Nephron progenitor cell (in vitro differentiated cells): ENCODE measurements at places on chromosomes 1 and 21.

- H3K36me3 ChIP-seq, result no peaks in the 10 kb centered on the region
- H3K4me1 ChIP-seq, result peaks cover 29% of the 10 kb centered on the region
- DNase-seq, result no peak
- no peak overlapping the region for H3K4me3 ChIP-seq
- no peaks in the 10 kb centered on the region for H3K27me3 ChIP-seq
- peak overlapping the region; percentile 15 for H3K27ac ChIP-seq
Observed at GRCh38 chr1:199858171-199858570, 169.3 kb upstream of the NR5A2 start.

GRCh38 chr1:227312361-227313025 is 5.8 kb downstream of the CDC42BPA start:
- peaks cover 22% of the 10 kb centered on the region for H3K36me3 ChIP-seq
- no peak overlapping the region for H3K27ac ChIP-seq
- no peak for DNase-seq
- peaks cover 35% of the 10 kb centered on the region for H3K4me1 ChIP-seq
- H3K27me3 ChIP-seq, result no peaks in the 10 kb centered on the region

DNA sequence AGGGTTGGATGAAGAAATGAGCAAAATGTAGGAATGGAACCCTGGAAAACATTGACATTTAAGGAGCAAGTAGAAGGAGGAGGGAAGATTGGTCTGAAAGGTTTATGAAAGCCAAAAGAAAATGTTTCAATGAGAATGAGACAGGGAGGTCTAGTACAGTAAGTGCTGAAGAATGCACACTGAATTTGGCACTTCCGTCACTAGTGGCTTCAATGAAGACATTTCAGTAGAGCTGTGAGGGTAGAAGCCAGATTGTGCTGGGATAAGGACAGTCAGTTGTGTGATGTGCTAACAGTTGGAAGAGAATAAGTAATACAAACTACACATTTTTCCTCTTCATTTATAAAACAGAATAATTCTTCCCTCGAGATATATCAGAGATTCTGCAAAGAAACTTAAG is 17.1 kb downstream of the THEM4 start:
- H3K4me3 ChIP-seq, result no peak overlapping the region
- no peaks in the 10 kb centered on the region for H3K4me1 ChIP-seq
- H3K36me3 ChIP-seq, result peaks cover 77% of the 10 kb centered on the region
- DNase-seq, result no peak
- no peaks in the 10 kb centered on the region for H3K27me3 ChIP-seq

- H3K27ac ChIP-seq, result no peak overlapping the region
- H3K4me3 ChIP-seq, result no peak overlapping the region
- H3K4me1 ChIP-seq, result peaks cover 22% of the 10 kb centered on the region
- H3K36me3 ChIP-seq, result no peaks in the 10 kb centered on the region
- DNase-seq, result no peak
- H3K27me3 ChIP-seq, result no peaks in the 10 kb centered on the region
Observed at GRCh38 chr1:98196012-98196411, 275.2 kb upstream of the DPYD start.

DNA sequence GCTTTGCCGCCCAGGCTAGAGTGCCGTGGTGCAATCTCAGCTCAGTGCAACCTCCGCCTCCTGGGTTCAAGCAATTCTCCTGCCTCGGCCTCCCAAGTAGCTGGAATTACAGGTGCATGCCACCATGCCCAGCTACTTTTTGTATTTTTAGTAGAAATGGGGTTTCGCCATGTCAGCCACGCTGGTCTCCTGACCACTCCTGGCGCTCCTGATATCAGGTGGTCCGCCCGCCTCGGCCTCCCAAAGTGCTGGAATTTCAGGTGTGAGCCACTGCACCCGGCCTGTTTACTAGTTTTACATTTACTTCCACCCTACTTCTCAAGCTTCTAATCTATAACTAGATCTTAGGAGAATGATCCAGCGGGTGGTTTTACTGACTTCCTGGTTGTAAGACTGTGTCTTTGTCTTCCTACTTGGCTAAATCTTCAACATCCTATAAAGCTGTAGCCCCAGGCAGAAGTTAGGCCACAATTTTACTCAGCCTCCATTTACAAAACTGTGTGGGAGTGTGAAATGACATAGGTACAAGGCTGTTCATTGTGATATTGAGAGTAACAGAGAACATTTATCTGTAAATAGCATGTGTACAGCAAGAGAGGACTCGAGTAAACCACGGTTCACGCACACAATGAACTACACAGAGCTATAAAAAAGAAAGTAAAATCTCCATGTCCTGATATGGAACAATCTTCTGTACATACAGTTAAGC is 9.6 kb upstream of the POU2F1 start:
- no peak for DNase-seq
- no peaks in the 10 kb centered on the region for H3K27me3 ChIP-seq
- no peak overlapping the region for H3K27ac ChIP-seq
- peaks cover 11% of the 10 kb centered on the region for H3K36me3 ChIP-seq
